ENCODE measurements at places on chromosomes 6 and 20.

GRCh38 chr6:138671351-138671750, 102.2 kb upstream of the CCDC28A start:
- DNase-seq: no peak

GRCh38 chr6:127342296-127342945, 988 bp downstream of the ECHDC1 start:
- no peak for DNase-seq

DNA sequence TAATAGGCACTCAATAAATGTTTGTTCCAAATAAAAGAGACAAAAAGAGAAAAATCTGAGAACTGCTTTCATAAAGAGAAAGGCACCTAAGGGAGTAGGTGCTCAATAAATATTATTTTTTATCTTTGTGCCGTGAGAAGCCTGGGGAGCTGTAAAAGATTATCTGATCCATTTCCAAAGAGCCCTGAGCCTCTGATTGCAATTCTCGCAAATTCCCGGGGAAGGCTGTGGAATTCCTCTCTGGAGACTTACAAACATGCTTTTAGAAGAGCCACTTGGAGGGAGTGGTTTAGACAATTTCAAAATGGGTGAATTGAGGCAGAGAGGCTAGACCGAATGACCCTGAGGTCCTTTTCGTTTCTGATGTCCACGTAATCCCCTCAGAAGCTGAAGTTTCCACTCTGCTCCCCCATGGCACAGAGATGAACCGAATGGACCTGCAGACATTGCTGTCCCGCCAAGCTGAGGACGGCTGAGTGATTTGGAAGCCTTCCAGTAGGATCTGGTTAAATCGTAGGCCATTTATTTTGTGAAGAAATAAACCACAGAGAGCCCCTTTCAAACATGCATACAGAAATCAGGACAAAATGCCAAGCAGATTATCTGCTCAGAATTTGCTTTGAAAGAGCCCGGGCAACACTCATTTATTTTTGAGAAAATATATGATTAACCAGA, 77.8 kb downstream of the PKHD1 start:
- DNase-seq: no peak

GRCh38 chr6:6771224-6771945, 182.9 kb downstream of the LY86 start:
- no peak for DNase-seq

DNA sequence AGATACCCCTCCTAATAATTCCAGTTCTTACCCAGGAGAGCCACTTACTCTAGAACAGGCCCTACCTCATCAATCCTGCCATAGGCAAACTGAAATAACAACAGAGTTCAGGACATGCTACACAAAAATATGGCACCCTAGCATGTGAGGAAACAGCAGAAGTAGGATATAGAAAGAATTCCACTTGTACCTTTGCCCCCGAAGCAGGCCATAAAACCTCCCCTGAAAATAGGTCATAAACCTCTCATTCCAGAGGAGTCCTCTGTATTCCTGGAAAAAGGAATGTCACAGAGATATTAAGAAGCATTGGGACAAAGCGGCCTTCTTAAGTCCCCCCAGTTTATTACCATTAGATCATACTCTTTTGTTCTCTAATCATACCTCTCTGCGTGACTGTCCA, 504.3 kb upstream of the MARCKS start:
- DNase-seq: no peak

DNA sequence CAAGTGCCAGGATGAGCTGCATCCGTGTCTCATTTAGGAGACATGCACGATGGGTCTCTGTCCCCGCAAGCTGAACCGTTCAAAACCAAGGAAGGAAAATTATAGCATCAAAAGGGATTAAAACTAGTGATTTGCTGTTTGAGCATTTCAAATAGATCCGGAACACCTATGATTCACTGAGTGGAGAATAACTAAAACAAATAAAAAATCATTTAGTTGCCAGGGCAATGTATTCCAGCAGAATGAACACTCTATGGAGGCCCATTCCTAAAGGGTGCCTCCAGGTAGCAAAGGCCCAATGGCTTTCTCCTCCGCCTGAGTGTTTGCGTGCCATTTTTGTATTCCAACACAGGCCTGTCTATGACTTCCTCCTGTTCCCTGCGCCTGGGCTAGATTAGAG, 354.8 kb downstream of the ZFAND3 start:
- DNase-seq: no peak

- DNase-seq: no peak
Observed at GRCh38 chr6:15620611-15621010, 42.2 kb downstream of the DTNBP1 start.

GRCh38 chr20:2139250-2139649, 37.6 kb downstream of the STK35 start:
- no peak for DNase-seq

DNA sequence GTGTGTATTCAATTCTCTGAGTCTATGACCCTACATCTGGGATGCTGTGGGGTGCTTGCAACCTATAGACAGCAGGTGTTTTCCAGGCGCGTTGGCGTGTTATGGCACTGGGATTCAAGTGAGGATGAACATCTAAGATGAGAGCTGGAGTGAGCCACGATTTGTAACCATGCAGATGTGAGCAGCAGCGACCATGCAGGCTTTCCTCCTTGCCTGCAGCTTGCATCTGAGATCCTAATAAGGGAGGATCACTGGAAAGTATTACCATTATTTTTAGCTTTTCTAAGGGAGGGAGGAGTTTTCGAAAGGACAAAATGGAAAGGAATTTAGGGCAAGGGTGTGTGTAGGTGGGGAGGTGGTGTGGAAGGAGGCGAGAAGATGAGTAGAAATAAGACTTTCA, 216.7 kb downstream of the ATXN1 start:
- no peak for DNase-seq

GRCh38 chr6:1227935-1228753, 83.8 kb upstream of the FOXQ1 start:
- DNase-seq: no peak

Data from iPS DF 19.7 (cell line).